ENCODE measurements at places on chromosomes 12 and 14. TPM values are rescaled to one million over a fixed set of nuclear protein-coding genes. Genes with fewer than 3 reads are reported as not detected.

The FLVCR2 gene
- 13.4 TPM for total RNA-seq

The TRAF3 gene
- total RNA-seq: 18.3 TPM

The M6PR gene
- 310 TPM for total RNA-seq

The NRXN3 gene
- 15.9 TPM for total RNA-seq

DNA sequence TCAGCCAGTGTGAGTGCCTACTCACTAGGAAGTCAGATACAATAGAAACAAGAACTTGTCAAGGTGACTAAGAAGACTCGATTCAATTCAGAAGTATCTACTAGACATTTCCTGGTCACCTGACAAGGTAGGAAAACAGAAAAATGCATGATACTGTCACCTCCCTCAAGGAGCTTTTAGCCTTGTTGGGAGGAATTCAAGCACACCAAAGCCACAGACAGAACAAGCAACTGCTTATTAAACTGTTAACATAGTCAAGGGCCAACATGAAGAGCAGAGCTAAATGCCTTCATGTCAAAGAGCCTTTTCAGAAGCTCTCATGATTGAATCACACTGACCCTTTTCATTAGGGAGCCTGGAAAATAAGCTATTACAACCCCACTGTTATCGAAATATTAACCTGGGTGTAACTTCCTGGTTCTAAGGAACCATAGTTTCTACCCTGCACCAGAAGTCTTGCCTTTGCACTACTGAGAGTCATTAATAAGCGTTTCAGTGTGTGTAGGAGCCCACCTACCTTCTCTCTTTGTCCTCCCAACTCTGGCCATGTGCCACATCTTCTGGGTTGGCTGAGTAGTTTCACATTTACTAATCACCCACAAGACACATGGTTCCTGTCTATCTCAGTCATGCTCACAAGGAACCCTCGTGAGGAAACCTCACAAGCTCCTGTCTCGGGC lies 31.0 kb upstream of the LGALS3 start:
- H3K4me3 ChIP-seq: no peak overlapping the region
- H3K36me3 ChIP-seq: no peaks in the 10 kb centered on the region
- DNase-seq: no peak
- no peak overlapping the region for H3K27ac ChIP-seq
- no peaks in the 10 kb centered on the region for H3K27me3 ChIP-seq
- H3K4me1 ChIP-seq: peaks cover 21% of the 10 kb centered on the region

DNA sequence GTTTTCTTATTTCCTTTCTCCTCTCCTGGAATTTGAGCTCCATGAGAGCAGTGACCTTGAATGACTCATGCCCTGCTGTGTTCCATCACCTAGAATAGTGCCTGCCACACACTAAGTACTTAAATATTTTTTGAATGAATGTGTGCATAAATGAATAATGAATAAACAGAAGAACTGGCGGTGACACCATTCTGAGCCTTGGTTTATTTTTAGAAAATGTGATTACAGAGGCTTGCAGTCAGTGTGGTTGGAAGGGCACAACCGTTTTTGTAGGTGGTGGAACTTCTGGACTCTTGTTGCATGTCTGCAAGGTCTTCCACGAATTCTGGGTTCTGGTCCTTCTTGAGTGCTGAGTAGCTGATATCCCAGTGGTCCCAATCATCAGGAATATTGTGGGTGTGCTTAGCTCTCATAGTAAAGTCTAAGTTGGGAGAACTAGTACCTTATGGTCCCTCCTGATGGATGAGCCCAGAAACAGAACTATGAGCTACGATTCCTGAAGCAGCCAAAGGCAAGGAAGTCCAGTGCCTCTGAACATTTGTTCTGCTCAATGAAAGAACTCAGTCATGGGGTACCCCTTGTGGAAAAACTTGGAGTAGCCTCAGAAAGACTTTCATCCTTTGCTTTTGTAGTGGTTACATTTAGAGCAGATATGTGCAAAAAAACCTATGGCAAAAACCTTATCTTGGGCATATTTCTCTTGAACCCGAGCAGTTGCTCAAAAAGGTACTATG lies 28.8 kb upstream of the BHLHE41 start:
- DNase-seq: no peak
- H3K36me3 ChIP-seq: no peaks in the 10 kb centered on the region
- peaks cover 22% of the 10 kb centered on the region for H3K4me1 ChIP-seq
- H3K27ac ChIP-seq: no peak overlapping the region
- H3K4me3 ChIP-seq: no peak overlapping the region
- H3K27me3 ChIP-seq: no peaks in the 10 kb centered on the region

- no peak for DNase-seq
- no peak overlapping the region for H3K27ac ChIP-seq
- H3K4me1 ChIP-seq: no peaks in the 10 kb centered on the region
- H3K36me3 ChIP-seq: no peaks in the 10 kb centered on the region
Measured at GRCh38 chr14:30669594-30669993, 47.5 kb downstream of the SCFD1 start.

- H3K27me3 ChIP-seq: peaks cover 4% of the 10 kb centered on the region
- H3K4me3 ChIP-seq: no peak overlapping the region
Measured at GRCh38 chr12:49540229-49541139, 1.7 kb downstream of the KCNH3 start.

- H3K27ac ChIP-seq: no peak overlapping the region
- no peaks in the 10 kb centered on the region for H3K36me3 ChIP-seq
- H3K4me1 ChIP-seq: peaks cover 24% of the 10 kb centered on the region
- H3K4me3 ChIP-seq: no peak overlapping the region
Measured at GRCh38 chr14:38212111-38212510, 4.4 kb downstream of the SSTR1 start.

DNA sequence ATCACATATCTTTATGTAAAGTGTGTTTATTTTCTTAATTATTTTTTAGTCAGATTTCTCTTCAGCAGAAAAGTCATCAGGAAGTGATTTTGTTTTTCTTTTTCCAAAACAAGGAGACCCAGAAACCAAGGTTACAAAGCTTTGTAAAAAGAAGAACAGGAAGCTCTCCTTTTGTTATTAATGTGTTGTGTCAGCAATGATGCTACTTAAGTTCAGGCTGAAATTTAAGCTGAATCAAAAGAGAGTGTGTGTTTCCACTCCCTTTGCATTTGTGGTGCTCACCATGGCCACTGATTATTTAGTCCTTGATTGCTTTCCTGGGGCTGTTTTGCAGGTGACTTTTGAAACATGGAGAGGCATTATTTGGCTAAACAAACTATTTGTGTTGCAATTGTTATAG lies 155.3 kb upstream of the ATP2B1 start:
- H3K36me3 ChIP-seq: no peaks in the 10 kb centered on the region
- no peak overlapping the region for H3K27ac ChIP-seq
- no peaks in the 10 kb centered on the region for H3K27me3 ChIP-seq
- no peak for DNase-seq
- 0 out of 2 replicates have a peak, but pooled peaks cover 6% of the 10 kb centered on the region for H3K4me1 ChIP-seq

DNA sequence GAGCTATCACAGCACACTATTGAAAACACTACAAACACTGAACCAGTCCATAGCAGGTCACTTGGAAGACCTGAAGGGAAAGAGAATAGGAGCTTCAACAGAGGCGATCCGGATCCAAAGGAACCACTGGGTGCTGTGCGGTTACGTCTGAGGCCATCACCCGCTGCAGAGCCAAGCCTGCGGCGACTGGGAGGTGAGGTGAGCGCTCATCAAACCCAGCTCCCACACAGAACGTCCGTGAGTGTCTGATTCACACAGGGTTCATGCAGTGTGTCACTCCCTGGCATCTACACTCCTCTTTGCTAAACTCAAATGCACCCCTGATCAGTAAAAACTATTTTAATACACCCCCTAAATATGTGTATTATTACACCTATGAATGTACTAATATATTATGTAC lies 64.1 kb downstream of the TMEM132D start:
- H3K36me3 ChIP-seq: no peaks in the 10 kb centered on the region
- no peaks in the 10 kb centered on the region for H3K4me1 ChIP-seq
- no peak overlapping the region for H3K27ac ChIP-seq

DNA sequence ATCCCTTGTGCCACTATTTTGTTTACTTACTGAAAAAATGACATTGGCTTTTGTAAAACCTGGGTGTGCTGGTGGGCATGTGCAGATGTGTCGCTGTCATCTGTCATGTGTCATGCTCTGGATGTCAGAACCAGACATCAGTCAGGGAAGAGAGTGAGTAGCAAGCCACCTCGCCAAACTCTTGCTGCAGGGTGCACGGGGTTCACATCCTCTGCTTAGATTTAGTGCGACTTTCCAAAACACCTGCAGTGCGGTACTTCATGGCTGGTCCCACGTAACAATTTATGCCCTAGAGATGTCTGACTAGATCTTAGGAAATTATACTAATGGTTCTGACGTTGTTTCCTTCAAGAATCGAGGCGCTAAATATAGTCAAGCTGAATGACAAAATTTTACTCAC lies 106.7 kb downstream of the CRADD start:
- no peak for DNase-seq
- H3K27ac ChIP-seq: peak overlapping the region; percentile 48
- no peaks in the 10 kb centered on the region for H3K36me3 ChIP-seq
- H3K4me1 ChIP-seq: peaks cover 34% of the 10 kb centered on the region
- H3K4me3 ChIP-seq: no peak overlapping the region
- no peaks in the 10 kb centered on the region for H3K27me3 ChIP-seq

DNA sequence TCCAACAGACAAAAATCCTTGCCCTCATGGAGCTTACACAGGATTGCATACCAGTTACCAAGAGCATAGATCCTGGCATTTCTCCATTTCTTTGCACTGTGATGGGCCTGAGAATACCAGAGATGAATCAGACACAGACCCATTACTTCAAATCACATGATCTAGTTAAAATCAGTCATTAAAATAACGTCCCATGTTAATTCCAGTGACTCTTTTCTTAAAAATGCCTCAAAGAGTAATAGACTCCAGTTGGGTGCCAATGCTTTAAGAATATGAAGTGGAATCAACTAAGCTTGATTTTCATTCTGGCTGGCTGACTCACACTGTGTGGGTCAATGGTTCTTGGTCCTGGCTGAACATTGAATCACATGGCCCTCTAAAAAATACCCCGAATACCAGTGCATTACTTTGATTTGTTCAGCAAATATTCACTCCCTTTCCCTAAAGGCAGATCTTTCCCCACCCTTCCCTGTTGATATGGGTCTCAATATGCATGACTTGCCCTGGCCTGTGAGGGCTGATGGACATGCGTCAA lies 11.0 kb downstream of the ASB2 start:
- no peak overlapping the region for H3K4me3 ChIP-seq
- no peaks in the 10 kb centered on the region for H3K27me3 ChIP-seq
- no peak overlapping the region for H3K27ac ChIP-seq
- H3K4me1 ChIP-seq: peaks cover 20% of the 10 kb centered on the region
- DNase-seq: no peak
- H3K36me3 ChIP-seq: no peaks in the 10 kb centered on the region

DNA sequence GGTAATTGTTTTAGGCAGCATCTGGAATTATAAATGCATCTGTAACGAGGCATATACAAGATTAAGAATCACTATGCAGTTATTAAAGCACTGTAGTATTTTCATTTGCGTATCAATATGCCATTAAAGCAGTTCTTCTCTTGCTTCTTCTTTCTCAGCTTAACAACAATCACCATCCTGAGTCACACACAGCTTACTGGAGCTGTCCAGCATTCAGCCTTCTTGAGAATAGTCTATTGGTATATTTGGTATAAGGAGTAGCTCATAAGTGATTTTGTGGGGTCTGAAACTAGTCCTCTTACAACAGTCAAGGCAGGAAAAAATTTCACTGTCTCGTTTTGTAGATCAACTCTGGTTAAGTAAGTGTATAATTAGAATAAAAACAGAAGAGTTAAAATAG lies 523.0 kb upstream of the FOXG1 start:
- no peaks in the 10 kb centered on the region for H3K36me3 ChIP-seq
- H3K27me3 ChIP-seq: no peaks in the 10 kb centered on the region
- H3K4me1 ChIP-seq: no peaks in the 10 kb centered on the region

- no peak for DNase-seq
- no peaks in the 10 kb centered on the region for H3K36me3 ChIP-seq
- peak overlapping the region; percentile 87 for H3K27ac ChIP-seq
- H3K4me3 ChIP-seq: peak overlapping the region; percentile 47
Measured at GRCh38 chr14:71319666-71320065, 412.4 kb downstream of the PCNX1 start.

DNA sequence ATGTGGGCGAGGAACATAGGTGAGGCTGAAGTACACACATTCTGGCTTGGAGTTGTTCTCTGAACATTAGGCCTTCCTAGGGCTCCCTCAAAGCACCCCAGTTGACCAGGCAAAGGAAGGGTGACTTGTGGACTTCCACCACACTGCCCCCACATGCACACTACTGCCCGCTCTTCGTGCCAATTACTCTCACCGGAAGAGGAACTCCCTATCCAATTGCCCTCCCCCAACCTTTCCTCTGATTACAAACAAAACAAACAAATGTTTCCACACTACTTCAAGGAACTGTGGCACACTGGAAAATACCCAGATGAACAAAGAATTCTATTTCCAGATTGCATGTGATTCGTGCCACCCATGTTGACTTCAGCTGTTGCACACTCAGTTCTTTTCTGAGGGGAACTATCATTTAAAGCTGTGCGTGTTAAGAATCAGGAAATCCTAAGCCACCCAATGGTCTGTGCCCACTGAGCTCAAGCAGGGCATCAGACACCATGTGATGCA lies 139.3 kb downstream of the SSPN start:
- no peaks in the 10 kb centered on the region for H3K36me3 ChIP-seq
- H3K27me3 ChIP-seq: no peaks in the 10 kb centered on the region
- H3K4me1 ChIP-seq: no peaks in the 10 kb centered on the region
- DNase-seq: no peak
- no peak overlapping the region for H3K4me3 ChIP-seq
- no peak overlapping the region for H3K27ac ChIP-seq

GRCh38 chr12:53205747-53206419 lies 1.2 kb downstream of the ITGB7 start:
- no peak overlapping the region for H3K4me3 ChIP-seq
- no peaks in the 10 kb centered on the region for H3K36me3 ChIP-seq
- H3K27ac ChIP-seq: no peak overlapping the region
